ENCODE measurements at places on chromosomes 16 and 17. TPM values are rescaled to one million over a fixed set of nuclear protein-coding genes. Genes with fewer than 3 reads are reported as not detected.

DNA sequence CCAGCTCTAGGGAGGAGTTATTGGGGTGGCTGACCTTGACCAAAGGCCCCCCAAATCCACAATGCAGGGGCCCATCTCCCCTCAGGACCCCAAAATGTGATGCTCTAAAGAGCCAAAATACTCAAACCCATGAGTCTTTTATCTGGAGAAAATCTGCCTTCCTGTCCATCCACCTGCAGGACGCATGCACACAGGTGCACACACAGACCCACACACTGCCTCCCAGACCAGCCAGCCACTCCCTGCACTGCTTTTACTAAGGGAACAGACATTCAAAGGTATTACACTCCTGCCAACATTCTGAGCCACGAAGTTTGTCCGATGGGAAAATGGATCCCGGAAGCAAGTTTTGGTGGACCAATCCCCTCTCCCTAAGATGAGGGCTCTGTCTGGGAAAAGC lies 76.1 kb upstream of the CDH5 start:
- no peak overlapping the region for H3K27ac ChIP-seq
- H3K4me1 ChIP-seq: no peaks in the 10 kb centered on the region
- H3K27me3 ChIP-seq: no peaks in the 10 kb centered on the region
- no peak for DNase-seq

DNA sequence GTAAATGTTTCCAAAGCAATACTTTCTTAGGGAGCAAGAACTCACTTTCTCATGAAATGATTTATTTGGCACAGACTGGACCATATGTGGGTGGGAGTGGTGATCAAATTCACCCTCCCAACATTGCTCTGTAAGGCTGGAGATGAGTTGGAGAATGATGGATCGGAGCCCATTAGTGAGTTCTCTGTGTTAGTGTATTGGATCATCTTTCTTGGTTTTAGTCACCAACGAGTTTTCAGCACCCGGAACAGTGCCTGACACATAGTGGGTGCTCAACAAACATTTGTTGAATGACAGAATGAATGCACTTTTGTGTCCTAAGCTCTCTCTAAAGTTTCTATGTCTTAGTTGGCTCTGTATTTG lies 104.5 kb upstream of the FAM20A start:
- no peak for DNase-seq
- no peak overlapping the region for H3K4me3 ChIP-seq
- H3K27me3 ChIP-seq: no peaks in the 10 kb centered on the region
- no peaks in the 10 kb centered on the region for H3K36me3 ChIP-seq

DNA sequence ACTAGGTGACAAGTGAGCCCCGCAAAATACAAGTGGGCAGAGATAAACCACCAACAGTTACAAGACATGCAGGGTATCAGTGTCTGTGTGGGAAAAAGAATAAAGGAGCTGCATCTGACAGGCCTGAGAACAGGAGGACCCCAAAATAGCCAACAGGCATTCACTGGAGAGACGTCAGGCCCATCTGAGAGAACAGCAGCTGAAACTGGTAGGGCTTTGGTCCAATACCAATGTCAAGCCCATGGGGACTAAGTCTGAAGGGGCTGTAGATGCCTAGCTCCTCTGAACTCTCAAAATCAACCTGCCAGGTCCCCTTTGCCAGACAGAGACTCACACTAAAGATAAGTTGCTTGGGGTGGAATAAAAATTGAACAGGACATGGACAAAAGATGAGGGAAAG lies 30.5 kb upstream of the TANC2 start:
- no peaks in the 10 kb centered on the region for H3K27me3 ChIP-seq
- H3K27ac ChIP-seq: no peak overlapping the region
- DNase-seq: no peak
- H3K4me3 ChIP-seq: no peak overlapping the region
- no peaks in the 10 kb centered on the region for H3K36me3 ChIP-seq

DNA sequence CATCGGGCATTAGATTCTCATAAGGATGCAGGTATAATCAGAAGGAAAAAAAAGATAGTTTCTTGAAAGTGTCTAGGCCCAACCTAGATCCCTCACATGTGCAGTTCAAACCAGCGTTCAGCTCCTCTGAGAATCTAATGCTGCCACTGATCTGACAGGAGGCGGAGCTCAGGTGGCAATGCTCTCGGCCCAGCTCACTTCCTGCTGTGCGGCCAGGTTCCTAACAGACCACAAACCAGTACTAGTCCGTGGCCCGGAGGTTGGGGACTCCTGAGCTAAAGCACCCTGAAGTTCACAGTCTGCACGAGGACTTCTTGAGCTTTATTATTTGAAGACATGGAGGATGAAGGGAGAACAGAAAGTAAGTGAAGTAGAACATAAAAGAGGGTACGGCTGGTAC lies 16.8 kb downstream of the SMCR8 start:
- H3K27me3 ChIP-seq: no peaks in the 10 kb centered on the region
- no peak overlapping the region for H3K4me3 ChIP-seq
- no peaks in the 10 kb centered on the region for H3K4me1 ChIP-seq
- H3K36me3 ChIP-seq: peaks cover 16% of the 10 kb centered on the region
- no peak for DNase-seq
- H3K27ac ChIP-seq: no peak overlapping the region

DNA sequence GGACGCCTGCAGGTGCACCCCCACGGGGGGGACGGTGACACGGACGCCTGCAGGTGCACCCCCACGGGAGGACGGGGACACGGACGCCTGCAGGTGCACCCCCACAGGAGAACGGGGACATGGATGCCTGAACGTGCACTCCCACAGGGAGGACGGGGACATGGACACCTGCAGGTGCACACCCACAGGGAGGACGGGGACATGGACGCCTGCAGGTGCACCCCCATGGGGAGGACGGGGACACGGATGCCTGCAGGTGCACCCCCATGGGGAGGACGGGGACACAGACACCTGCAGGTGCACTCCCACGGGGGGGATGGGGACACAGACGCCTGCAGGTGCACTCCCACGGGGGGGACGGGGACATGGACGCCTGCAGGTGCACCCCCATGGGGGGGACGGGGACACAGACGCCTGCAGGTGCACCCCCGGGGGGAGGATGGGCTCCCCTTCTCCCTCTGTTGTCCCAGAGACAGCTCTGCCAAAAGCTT lies 114.5 kb upstream of the METRNL start:
- no peak for DNase-seq
- H3K4me3 ChIP-seq: no peak overlapping the region
- no peak overlapping the region for H3K27ac ChIP-seq
- no peaks in the 10 kb centered on the region for H3K27me3 ChIP-seq
- no peaks in the 10 kb centered on the region for H3K36me3 ChIP-seq

GRCh38 chr17:12522743-12523183 lies 142.9 kb upstream of the MYOCD start:
- no peak overlapping the region for H3K27ac ChIP-seq
- no peak overlapping the region for H3K4me3 ChIP-seq
- 0 out of 2 replicates have a peak, but pooled peaks cover 6% of the 10 kb centered on the region for H3K4me1 ChIP-seq
- no peaks in the 10 kb centered on the region for H3K27me3 ChIP-seq

DNA sequence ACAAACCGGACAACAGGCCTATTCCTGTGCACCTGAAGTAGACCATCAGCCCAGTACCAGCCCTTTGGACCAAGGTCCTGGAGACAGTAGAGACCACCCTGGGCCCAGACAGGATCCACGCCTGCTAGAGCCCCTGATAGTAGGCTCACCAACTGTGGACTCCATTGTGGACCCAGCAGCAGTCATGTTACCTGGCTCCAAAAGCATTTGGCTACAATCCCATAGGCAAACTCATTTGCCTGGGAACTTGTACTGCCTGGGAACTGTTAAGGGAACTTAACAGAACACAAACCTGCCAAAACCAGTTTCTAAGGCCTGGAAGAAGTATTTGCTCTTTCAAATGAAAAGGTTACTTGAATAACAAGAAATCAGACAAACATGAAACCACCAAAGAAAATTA lies 10.0 kb upstream of the ACSM1 start:
- H3K4me3 ChIP-seq: no peak overlapping the region
- no peaks in the 10 kb centered on the region for H3K36me3 ChIP-seq
- no peak for DNase-seq

DNA sequence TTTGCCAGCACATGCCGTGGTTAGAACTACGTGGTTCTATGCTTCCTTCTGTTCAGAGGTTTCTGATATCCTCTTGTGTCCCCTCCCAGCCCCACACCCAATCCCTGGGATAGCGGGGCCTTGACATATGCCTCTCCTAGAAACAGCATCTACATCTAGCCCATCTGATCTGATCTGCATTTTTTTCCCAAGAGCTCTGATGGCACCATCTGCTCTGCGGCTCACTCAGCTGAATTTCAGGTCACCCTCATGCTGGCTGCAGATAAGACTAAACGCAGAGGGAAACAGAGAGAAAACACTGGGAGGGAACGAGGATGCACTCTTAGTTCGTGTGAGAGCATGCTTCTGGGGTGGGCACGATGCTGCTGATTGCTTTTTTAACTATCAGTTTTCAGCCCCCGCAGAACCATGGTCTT lies 10.7 kb downstream of the WIPI1 start:
- peaks cover under 1% of the 10 kb centered on the region for H3K36me3 ChIP-seq
- no peak overlapping the region for H3K4me3 ChIP-seq
- DNase-seq: no peak
- no peak overlapping the region for H3K27ac ChIP-seq
- no peaks in the 10 kb centered on the region for H3K27me3 ChIP-seq

DNA sequence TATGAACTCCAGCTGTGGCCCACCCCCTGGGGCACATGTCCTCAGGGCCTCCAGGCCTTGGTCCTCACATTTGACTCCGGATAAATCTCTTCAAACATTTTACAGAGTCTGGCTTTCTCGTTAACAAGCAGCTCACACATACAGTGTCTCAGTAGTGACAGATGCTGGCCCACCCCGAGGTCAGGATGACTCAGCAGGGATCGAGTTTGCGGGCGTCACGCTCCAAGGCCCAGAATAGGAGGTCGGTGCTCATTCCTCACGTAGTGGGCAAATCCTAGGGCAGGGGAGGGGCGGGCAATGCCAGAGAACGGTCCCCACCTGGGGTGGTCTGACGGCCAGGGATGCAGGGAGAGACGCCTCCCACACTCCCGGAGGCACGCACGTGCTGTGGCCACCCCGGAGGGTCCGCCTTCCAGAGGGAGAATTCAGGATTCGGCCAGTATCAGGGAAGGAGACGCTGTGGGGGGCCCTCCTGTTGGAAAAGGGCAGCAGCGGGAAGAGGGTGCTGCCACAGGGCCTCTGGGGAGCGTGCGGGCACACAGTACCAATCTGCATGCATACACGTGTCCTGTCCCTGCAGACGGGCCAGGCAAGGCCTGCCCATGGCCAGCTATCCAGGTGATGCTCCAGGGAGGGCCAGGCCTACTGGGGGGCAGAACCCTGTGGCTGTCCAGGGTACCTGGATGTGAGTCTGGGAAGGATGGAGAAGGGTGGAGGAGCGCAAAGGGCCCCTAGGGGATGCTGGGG lies 8.6 kb downstream of the SLC7A5 start:
- no peak overlapping the region for H3K4me3 ChIP-seq
- no peak for DNase-seq
- no peak overlapping the region for H3K27ac ChIP-seq
- H3K27me3 ChIP-seq: peaks cover 20% of the 10 kb centered on the region
- H3K4me1 ChIP-seq: peaks cover 9% of the 10 kb centered on the region
- H3K36me3 ChIP-seq: 0 out of 2 replicates have a peak, but pooled peaks cover 4% of the 10 kb centered on the region

GRCh38 chr17:5705876-5706576 lies 121.7 kb upstream of the NLRP1 start:
- peaks cover 7% of the 10 kb centered on the region for H3K4me1 ChIP-seq
- no peaks in the 10 kb centered on the region for H3K36me3 ChIP-seq
- no peak overlapping the region for H3K4me3 ChIP-seq
- DNase-seq: no peak

- DNase-seq: no peak
- no peak overlapping the region for H3K27ac ChIP-seq
- no peaks in the 10 kb centered on the region for H3K27me3 ChIP-seq
- no peaks in the 10 kb centered on the region for H3K4me1 ChIP-seq
- no peaks in the 10 kb centered on the region for H3K36me3 ChIP-seq
Observed at GRCh38 chr17:6677158-6677831, 25.7 kb downstream of the C17orf100 start.

DNA sequence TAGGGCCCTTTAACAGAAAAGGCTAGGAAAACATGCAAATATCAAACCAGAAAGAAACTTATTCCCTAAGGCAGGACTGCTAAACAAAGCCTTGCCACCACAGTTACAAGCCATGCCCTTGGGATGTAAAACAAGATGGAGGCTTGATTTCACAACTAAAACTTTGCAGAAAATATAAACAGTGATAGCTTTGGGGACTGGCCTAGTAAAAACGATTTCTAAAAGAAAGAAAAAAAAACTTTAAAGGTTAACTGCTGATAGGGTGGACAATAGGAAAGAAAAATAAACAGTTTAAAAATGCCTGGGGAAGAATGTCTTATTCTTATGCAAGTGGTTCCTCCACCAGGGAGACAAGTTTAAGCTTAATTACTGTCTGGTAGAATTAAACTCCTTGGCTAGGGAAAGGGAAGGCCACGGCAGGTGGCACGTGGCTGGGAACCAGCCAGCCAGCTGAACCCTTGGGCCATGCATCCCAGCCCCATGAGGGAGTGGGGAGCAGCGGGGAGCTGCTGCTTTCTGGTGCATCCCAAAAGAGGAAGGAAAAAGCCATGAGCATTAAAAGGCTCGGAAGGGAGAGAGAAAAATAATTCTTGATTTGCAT lies 10.7 kb upstream of the TMC5 start:
- H3K36me3 ChIP-seq: peaks cover 4% of the 10 kb centered on the region
- H3K27ac ChIP-seq: no peak overlapping the region
- H3K4me3 ChIP-seq: no peak overlapping the region
- no peak for DNase-seq
- peaks cover 12% of the 10 kb centered on the region for H3K27me3 ChIP-seq

- peak; percentile 89 for DNase-seq
- peaks cover 62% of the 10 kb centered on the region for H3K4me1 ChIP-seq
- no peak overlapping the region for H3K27ac ChIP-seq
Observed at GRCh38 chr17:14302431-14303099, 1.7 kb downstream of the HS3ST3B1 start.

- H3K36me3 ChIP-seq: no peaks in the 10 kb centered on the region
- H3K4me3 ChIP-seq: no peak overlapping the region
- H3K27ac ChIP-seq: no peak overlapping the region
- no peaks in the 10 kb centered on the region for H3K27me3 ChIP-seq
- no peaks in the 10 kb centered on the region for H3K4me1 ChIP-seq
Observed at GRCh38 chr16:88414521-88415380, 32.0 kb downstream of the ZNF469 start.

- no peak overlapping the region for H3K4me3 ChIP-seq
- H3K27ac ChIP-seq: no peak overlapping the region
- no peaks in the 10 kb centered on the region for H3K27me3 ChIP-seq
- H3K4me1 ChIP-seq: no peaks in the 10 kb centered on the region
- H3K36me3 ChIP-seq: no peaks in the 10 kb centered on the region
Observed at GRCh38 chr17:30316736-30317135, 17.1 kb downstream of the TMIGD1 start.

GRCh38 chr17:15971098-15971678 lies 26.3 kb downstream of the ADORA2B start:
- DNase-seq: peak; percentile 35
- H3K27me3 ChIP-seq: no peaks in the 10 kb centered on the region
- peaks cover 17% of the 10 kb centered on the region for H3K4me1 ChIP-seq
- H3K36me3 ChIP-seq: no peaks in the 10 kb centered on the region

- no peak overlapping the region for H3K27ac ChIP-seq
- no peaks in the 10 kb centered on the region for H3K36me3 ChIP-seq
- H3K4me1 ChIP-seq: no peaks in the 10 kb centered on the region
Observed at GRCh38 chr16:82584553-82585152, 42.1 kb upstream of the CDH13 start.

GRCh38 chr17:29622337-29623282 lies at the start of gene CORO6:
Gene CORO6, minus strand, starts transcription at chr17:29622912. Its CDS starts 1,491 bp downstream, at chr17:29621421.
- H3K4me1 ChIP-seq: peaks cover 22% of the 10 kb centered on the region
- H3K27me3 ChIP-seq: peaks cover 60% of the 10 kb centered on the region
- H3K4me3 ChIP-seq: peak within 1 kb of the TSS; percentile 89
- peak within 1 kb of the TSS; percentile 78 for H3K27ac ChIP-seq
- H3K36me3 ChIP-seq: no peaks in the 10 kb centered on the region

Gene CTNS
- total RNA-seq: 21.8 TPM

Gene MRPL12
- total RNA-seq: 50.9 TPM
